Body of pancreas (tissue), 4 donors: ENCODE measurements at places on chromosomes 11 and 22. TPM values are rescaled to one million over a fixed set of nuclear protein-coding genes. Genes with fewer than 3 reads are reported as not detected.

GRCh38 chr11:115396533-115396932 is 107.7 kb downstream of the CADM1 start:
- no peaks in the 10 kb centered on the region for H3K4me1 ChIP-seq
- no peak overlapping the region for H3K4me3 ChIP-seq
- no peaks in the 10 kb centered on the region for H3K27me3 ChIP-seq
- H3K36me3 ChIP-seq = no peaks in the 10 kb centered on the region

GRCh38 chr22:38267086-38267485 is 5.7 kb downstream of the TMEM184B start:
- H3K4me3 ChIP-seq = no peak overlapping the region
- H3K27me3 ChIP-seq = no peaks in the 10 kb centered on the region
- H3K4me1 ChIP-seq = peaks cover 35% of the 10 kb centered on the region

The SNU13 gene
- 33.3 TPM for total RNA-seq

DNA sequence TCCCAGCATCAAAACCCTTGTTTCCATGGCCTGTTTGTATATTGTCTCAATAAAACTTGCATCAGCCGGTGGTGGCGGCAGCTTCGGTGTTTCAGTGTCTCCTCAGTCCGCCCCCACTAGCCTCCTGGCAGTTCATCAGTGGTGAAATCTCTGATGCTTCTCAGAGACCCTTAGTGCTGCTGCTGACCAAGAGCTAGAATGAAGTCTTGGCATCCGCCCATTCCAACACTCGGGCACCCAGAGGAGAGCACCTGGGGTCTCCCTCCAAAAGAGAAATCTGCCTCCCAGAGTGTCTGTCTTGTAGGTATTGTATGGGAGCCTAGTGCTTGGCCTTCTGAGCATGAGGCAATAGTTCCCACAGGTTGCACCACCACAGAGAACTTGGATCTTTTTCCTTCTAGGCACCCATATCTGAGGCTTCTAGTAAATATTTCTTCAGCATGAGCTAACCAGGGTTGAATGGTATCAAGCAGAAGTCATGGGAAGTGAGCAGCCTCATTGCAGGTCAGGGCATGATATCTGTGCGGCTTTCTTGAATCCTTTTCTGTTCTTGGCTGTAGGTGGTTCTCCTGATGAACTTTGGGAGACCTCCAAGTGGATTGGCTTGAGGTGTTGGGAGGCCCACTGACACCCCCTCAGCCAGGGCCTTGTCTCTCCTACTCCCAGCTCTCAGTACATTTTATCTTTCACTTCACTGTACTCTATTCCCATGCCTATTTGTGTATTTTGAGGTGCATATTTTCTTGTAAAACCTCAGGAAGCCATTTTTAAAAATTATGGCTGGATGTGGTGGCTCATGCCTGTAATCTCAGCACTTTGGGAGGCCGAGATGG is 13.2 kb upstream of the AIFM3 start:
- H3K27ac ChIP-seq = peak overlapping the region; percentile 43
- H3K4me3 ChIP-seq = no peak overlapping the region
- H3K27me3 ChIP-seq = no peaks in the 10 kb centered on the region

The OR8G5 gene
- not detected for total RNA-seq

GRCh38 chr11:875769-876301 is 33.2 kb downstream of the TSPAN4 start:
- H3K4me1 ChIP-seq = peaks cover 18% of the 10 kb centered on the region
- no peak overlapping the region for H3K4me3 ChIP-seq
- no peak for DNase-seq
- no peak overlapping the region for H3K27ac ChIP-seq
- no peaks in the 10 kb centered on the region for H3K27me3 ChIP-seq
- H3K36me3 ChIP-seq = no peaks in the 10 kb centered on the region

DNA sequence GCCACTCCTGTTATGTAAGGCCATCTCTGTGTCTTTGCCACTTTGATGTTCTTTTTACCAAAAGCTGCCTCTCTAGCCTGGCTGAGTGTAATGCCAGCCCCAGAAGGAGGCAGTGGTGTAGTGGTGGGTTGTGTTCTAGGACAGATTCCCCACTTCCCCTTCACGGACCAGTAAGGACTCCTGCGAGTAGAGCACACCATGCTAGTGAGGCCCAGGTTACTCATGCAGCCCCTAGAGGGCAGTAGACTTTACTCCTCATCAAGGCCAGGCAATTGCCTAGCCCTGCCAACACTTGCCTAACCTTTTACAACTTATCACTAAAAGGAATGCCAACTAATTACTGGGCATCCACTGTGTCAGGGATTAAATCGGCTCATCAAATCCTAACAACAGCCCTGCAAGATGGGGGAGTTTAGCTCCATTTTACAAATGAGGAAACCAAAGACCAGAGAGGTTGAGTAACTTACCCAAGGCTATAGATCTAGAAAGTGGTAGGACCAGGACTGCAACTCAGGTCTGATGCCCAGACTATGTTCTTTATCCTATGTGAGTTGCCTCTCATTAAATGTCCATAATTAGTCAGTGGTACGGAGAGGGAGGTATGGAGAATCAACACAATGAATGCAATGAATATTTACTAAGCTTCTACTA is 75.3 kb downstream of the APIP start:
- DNase-seq = peak; percentile 47
- no peaks in the 10 kb centered on the region for H3K4me1 ChIP-seq
- no peak overlapping the region for H3K4me3 ChIP-seq
- no peaks in the 10 kb centered on the region for H3K36me3 ChIP-seq

GRCh38 chr22:35465109-35465701 is 65.3 kb downstream of the MCM5 start:
- DNase-seq = peak; percentile 28
- H3K4me3 ChIP-seq = no peak overlapping the region
- no peaks in the 10 kb centered on the region for H3K36me3 ChIP-seq
- no peaks in the 10 kb centered on the region for H3K27me3 ChIP-seq
- peaks cover 8% of the 10 kb centered on the region for H3K4me1 ChIP-seq
- H3K27ac ChIP-seq = no peak overlapping the region

The PLET1 gene
- not detected for total RNA-seq

The KCTD21 gene
- total RNA-seq = 4.6 TPM

GRCh38 chr11:121894581-121894980 is 221.4 kb downstream of the BLID start:
- H3K27ac ChIP-seq = no peak overlapping the region
- no peaks in the 10 kb centered on the region for H3K27me3 ChIP-seq
- no peak overlapping the region for H3K4me3 ChIP-seq
- DNase-seq = no peak
- no peaks in the 10 kb centered on the region for H3K36me3 ChIP-seq

DNA sequence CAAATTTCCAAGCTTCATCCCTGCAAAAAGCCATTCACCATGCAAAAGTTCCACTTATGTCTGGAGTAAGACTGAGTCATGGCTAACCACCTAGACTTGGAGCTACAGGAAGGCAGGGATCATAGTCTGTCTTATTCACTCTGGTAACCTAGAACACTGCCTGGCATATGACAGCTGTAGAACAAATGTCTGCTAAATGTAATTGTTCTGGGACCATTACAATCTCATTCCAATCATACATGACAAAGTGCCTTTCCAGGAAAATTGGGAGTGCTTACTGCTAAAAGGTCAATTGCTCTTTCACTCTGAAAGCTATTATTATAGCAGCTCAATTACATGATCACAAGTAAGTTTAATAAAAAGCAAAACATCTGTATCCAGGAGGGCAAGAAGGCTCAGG is 99.1 kb upstream of the CHRM4 start:
- no peaks in the 10 kb centered on the region for H3K4me1 ChIP-seq
- H3K4me3 ChIP-seq = no peak overlapping the region
- no peak for DNase-seq

The APOL1 gene
- total RNA-seq = 5.2 TPM
